ENCODE measurements at places on chromosomes 6 and 20.

DNA sequence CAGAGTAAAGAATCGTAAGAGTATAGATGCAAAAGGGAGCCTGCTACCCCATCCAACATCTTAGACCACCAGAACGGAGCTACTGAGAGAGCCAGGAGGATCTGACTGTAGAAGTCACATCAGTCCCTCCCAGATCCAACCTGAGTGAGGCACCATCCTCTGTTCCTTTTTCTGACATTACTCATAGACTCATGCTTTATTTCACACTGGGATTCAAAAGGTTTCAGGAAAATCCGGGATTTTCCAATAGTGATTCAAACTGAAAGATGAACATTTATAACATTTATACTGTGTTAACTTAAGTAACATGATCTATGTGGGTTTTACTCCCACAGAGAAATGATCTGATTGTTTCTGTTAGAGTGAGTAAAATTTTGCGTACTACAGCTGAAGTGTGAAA lies 868.6 kb upstream of the GJE1 start:
- DNase-seq: no peak

DNA sequence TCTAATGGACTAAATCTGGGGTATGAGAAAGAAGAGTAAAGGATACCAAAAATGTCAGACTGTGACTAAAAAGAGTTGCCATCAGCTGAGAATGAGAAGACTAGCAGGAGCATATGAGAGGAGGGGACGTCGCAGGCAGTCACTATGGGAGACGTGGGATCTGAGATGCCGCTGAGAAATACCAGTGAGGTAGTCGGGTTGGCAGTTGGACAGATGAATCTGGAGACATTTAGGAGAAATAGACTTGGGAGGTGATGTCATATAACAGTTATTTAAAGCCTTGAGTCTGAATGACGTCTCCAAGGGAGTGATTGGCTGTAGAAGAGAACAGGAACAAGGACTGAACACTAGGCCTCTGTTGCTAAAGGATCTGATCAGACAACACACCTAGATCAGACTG lies 51.5 kb upstream of the TRIM26 start:
- no peak for DNase-seq

- no peak for DNase-seq
These were observed 27.1 kb downstream of the FOXP4 start for GRCh38 chr6:41573276-41573675.

- no peak for DNase-seq
These were observed 23.4 kb downstream of the SIRPA start for GRCh38 chr20:1918491-1919165.

GRCh38 chr6:72580281-72580940 lies 41.5 kb upstream of the KCNQ5 start:
- DNase-seq: no peak

DNA sequence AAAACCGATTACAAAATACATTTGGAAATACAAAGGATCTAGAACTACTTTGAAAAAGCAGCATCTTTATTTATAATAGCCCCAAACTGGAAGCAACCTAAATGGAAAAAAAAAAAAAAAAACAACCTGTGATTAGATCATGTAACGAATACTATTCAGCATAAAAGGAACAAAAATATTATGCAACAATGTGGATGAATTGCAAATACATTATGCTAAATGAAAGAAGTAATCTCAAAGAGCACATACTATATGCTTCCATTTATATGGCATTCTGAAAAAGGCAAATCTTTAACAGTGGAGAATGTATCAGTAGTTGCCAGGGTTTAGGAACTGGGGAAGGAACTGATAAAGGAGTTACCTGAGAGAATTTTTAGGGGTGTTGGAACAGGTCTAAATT lies 28.9 kb downstream of the IRAK1BP1 start:
- DNase-seq: no peak

DNA sequence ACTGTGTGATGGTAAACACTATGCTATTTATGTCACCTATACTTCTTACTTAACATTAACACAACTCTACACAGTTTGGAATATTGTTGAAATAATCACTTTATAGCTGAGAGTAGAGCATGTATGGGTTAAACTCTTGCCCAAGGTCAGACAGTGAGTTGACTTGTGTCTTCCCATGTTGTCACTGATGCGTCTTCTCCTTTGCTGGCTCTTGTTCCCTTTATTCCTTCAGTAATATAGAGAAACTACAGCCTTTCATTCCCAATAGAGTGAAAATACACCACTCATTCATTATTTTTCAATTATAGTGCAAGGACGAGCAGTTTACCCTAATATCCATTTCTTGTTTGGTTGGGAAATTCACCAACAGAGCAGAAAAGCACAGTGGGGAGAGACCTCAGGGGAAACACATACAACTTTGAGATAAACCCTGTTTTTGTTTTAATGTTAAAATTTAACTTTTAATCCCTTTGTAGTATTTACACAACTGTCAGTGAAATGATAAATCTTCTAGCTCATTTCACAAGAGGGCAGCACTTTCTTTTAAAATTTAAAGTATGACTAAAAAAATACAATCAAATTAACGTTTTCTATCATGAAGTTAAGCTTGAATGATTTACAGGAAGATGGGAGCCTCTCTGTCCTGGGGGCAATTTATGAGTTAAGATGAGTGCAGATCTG lies 363.0 kb downstream of the UTRN start:
- no peak for DNase-seq

GRCh38 chr6:105847433-105847832 lies 238.7 kb upstream of the PRDM1 start:
- no peak for DNase-seq

- DNase-seq: no peak
These were observed 7.6 kb downstream of the SRSF12 start for GRCh38 chr6:89110284-89110683.

DNA sequence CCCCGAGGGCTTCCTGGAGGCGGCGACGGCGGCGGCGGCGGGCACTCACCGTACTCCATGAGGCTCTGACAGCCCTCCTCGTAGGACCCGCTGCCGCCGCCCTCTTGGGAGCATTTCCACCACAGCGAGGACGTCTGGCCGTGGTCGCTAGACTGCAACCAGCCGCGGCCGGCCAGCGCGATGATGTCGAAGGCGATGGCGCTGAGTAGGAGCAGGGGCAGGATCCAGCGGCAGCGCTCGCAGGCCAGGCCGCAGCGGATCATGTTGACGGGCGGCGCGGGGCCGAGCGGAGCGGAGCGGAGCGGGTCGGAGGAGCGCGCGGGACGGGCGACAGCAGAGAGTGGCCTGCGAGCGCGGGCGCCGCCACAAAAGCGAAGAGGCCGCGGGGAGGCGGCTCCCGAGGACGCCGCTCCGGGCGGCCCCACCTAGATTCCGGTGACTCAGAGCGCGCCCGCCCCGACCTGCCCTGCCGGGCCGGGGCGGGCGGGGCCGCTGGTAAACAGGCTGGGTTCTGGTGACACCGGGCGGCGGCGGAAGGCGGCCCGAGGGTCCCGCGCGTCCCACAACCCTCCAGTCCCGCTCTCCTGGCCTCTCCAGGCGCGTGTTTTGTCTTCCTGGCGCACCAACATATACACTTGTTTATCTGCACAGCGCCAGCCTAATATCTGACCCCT lies at the start of gene PERP:
TSS of gene PERP (minus strand) at position 342 of the 674 bp plus-strand sequence. CDS start at position 263, 79 bp downstream.
- no peak for DNase-seq

- DNase-seq: no peak
These were observed 83.0 kb upstream of the MRPS10 start for GRCh38 chr6:42300701-42301100.

- DNase-seq: no peak
These were observed 48.6 kb upstream of the PTPRT start for GRCh38 chr20:43238266-43238665.

GRCh38 chr20:41192575-41192974 lies 55.2 kb downstream of the PLCG1 start:
- no peak for DNase-seq

GRCh38 chr6:42821846-42822245 lies 40.0 kb downstream of the BICRAL start:
- DNase-seq: no peak

- DNase-seq: no peak
These were observed 637 bp downstream of the ABHD12 start for GRCh38 chr20:25389858-25390537.

DNA sequence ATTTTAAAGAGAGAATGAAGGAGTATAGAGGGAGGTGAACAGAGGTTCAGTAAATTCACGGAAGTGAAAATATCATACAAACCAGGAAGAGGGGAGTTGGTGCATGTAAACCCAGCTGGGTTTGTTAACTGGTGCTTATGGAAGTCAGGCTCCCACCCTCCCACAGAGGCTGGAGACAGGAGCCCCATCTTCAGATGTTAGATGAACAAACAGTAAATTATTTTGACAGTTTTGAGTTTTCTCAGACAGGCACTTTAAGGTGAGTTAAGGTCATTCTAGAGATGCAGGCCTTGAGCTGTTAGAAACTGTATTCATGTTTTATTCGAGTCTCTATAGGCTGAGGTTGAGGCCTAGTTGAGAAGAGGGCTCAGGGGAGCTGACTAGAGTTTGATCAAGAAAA lies 41.8 kb upstream of the FUCA2 start:
- no peak for DNase-seq

- no peak for DNase-seq
These were observed 339.0 kb downstream of the NRN1 start for GRCh38 chr6:5667737-5668136.

- no peak for DNase-seq
These were observed 7.4 kb upstream of the SLC52A3 start for GRCh38 chr20:775679-776135.

GRCh38 chr6:34515473-34516387 lies 40.4 kb downstream of the SPDEF start:
- no peak for DNase-seq

GRCh38 chr6:144475411-144475810 lies 190.3 kb downstream of the UTRN start:
- no peak for DNase-seq

Data from NCI-H2227 treated with DMSO at 0.1 percent for 48 hours (cell line).